ENCODE measurements at places on chromosomes 16 and 17.
A peak's percentile ranks its signal among the peaks of the same experiment; 100 is the strongest.

GRCh38 chr16:10876799-10877341, at the start of gene CIITA:
Gene CIITA, plus strand, starts transcription at chr16:10877202. Its CDS starts 129 bp downstream, at chr16:10877331.
- DNase-seq, result no peak

DNA sequence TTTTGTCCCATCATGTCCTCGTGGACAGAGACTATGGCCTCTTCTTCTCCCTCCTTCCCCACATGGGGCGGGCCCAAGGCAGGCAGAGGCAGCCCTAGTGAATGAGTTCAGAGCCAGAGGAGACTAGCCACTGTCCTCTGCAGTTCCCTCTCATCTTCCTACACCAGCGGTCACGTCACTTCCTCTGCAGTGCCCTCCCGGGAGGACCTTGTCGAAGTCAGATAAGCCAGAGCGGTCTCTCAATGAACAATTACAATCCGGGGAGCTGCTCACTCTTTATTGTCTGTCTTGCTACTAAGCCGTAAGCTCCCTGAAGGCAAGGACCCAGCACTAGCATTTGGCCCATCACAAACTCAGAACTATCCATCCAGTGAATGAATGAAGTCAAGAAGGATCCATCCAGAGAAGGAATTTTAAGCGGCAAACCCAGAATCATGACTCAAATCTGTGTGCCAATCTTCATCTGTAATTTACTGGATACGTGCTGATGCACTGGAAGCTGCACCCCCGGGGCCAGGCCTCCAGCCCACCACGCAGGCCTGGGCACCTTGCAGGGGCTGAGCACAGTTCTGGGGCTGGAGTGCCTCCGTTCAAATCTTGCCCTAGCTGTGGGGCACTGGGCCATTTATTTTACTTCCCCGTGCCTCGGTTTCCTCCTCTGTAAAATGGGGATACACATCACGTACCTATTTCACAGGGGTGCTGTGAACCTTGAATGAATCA, 18.1 kb downstream of the ZNF423 start:
- DNase-seq, result no peak

GRCh38 chr16:67088551-67088950, 21.2 kb upstream of the PHAF1 start:
- no peak for DNase-seq

GRCh38 chr17:75774471-75774990, 9.5 kb upstream of the GALK1 start:
- DNase-seq, result no peak

- no peak for DNase-seq
These were observed 1.5 kb downstream of the HCFC1R1 start for GRCh38 chr16:3022208-3022683.

DNA sequence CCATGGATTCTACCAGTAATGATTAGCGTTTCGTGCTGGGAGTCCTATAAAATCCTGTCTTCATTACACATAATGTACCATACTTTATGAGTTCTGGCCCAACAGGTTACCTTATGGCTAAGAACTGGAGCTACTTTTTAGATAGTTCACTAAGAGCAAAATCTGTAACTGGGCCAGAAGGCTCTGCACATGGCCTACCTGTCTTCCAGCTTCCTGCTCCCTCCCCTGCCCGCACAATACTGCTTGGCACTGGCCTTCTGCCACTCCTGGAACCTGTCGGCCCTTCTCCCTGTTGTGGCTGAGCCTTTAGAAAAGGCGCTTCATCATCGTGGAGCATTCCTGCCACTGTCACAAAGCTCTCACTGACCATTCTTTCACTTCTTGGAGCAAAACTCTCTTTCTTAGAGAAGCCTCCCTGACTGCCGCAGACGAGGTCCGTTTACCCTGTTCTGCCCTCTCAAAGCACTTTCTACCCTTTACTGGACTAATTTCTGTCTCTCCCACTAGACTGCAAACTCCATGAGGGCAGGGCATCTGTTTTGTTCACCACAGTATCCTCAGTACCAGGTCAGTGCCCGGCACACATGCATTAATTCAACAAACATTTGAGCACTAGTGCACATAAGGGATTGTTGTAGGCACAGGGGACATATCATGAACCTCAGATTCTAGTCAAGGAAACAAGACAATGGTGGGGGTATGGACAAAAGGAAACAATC, 116.5 kb downstream of the PARN start:
- DNase-seq, result no peak

- DNase-seq, result no peak
These were observed 9.4 kb upstream of the SLC6A4 start for GRCh38 chr17:30244853-30245385.

- DNase-seq, result no peak
These were observed 27.0 kb upstream of the MMD start for GRCh38 chr17:55448681-55449080.

- peak; percentile 3 for DNase-seq
These were observed 227.6 kb upstream of the ASIC2 start for GRCh38 chr17:33520426-33521330.

GRCh38 chr16:49978569-49979326, 46.3 kb upstream of the CNEP1R1 start:
- DNase-seq, result no peak

- DNase-seq, result no peak
These were observed 320.5 kb downstream of the SNX29 start for GRCh38 chr16:12296991-12297390.

DNA sequence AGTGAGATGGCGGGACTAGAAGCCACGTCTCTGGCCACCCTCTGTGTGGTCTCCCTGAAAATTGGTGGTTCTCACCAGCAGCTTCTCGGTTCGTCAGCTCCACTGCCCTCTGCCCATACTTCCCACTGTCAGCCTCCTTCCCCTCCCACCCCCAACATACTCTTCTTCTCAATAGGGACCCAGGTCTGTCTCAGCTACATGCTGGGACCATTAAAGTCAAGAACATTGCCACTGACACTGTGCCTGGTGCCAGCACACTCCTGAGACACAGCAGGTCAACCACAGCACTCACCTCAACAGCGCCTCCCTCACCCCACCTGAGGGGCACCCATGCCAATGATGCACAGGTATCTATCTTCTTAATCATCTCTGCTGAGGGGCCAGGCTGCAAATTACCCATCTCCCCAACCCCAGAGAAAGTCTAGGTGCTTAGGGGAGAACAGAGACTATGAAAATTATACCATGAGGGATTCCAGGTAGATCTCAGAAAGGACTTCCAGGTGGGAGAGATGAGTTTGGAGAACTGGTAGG, 1.3 kb downstream of the PLXDC1 start:
- DNase-seq, result no peak

- DNase-seq, result no peak
These were observed 14.2 kb upstream of the CDH5 start for GRCh38 chr16:66352304-66352703.

GRCh38 chr16:55678161-55678821, 22.5 kb downstream of the SLC6A2 start:
- no peak for DNase-seq

GRCh38 chr17:28983286-28984230, 22.3 kb downstream of the SEZ6 start:
- peak; percentile 98 for DNase-seq

DNA sequence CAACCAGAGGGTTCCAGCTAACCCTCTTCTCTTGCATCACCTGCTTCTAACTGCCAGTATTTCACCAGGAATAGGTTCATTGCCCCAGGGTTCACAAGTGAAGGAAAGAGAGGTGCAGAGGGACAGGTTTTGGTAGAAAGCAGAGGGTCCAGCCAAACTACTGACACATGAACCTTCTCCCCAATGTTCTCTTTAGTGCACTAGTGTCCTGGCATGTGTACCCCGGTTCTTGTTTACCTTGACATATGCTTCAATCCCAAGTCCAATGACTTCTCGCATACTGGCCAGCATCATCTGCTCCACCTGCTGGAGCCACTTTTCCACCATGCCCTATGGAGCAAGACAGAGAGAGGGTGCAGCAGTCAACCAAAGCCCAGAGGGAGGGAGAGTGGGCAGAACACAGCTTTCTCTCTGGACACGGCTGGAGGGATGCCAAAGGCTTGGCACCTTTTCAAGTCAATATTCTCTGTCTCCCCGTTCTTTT, 90.6 kb downstream of the DNAH3 start:
- DNase-seq, result no peak

DNA sequence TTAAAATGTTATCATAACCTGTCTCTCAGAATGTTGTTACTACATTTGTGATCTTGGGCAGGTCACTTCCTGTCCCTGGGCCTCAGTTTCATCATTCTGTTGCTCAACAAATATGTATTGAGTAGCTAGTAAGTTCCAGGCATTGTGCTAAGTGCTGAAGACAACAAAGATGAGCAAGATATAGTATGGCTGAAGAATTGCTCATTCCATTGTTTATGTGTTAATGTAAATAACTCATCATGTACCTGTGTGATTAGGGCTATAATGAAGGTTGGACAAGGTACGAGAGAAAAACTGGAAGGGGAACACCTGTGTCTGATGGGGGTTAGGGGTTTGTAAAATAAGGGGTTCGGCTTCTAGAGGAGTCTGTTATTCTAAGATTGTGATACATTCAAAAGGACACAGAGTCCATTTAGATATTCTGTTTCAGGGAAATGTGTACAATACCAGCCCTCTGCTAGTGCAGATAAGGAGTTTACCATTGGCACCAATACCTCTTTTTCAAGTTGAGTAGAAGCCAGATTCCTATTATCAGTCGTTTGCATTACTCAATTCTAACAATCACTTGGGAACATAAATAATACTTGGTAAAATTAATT, 20.0 kb downstream of the TUBG1 start:
- no peak for DNase-seq

GRCh38 chr17:57442914-57443571, 186.7 kb downstream of the MSI2 start:
- DNase-seq, result peak; percentile 52

DNA sequence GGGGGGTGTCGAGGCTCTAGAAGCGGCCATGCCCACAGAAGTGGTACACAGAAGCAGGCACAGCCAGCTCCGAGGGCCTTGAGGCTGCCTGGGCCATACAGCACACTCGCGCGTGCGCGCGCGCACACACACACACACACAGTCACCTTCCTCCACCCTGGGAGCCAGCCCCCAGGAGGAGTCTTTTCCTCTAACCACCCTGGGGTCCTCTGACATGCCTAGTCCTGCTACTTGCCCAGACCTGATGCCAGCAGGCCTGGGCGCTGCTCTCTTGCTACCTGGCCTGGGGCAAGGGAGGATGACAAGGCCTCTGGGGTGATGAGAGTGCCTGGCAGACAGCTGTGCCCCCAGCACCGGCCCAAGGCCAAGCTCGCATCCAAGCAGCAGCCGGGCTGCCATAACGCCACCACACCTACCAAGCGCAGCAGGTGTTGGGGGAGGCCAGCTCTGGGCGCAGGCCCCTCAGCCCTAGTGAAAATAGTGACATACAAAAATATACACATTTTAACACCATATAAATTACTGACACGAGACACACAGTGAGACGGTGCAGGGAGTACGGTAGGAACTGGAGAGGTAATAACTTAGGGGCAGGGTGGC, 41.1 kb downstream of the TSC2 start:
- no peak for DNase-seq

GRCh38 chr16:1027501-1027815, 45.1 kb upstream of the SSTR5 start:
- no peak for DNase-seq

GRCh38 chr17:69176457-69176795, 34.7 kb upstream of the ABCA6 start:
- no peak for DNase-seq

DNA sequence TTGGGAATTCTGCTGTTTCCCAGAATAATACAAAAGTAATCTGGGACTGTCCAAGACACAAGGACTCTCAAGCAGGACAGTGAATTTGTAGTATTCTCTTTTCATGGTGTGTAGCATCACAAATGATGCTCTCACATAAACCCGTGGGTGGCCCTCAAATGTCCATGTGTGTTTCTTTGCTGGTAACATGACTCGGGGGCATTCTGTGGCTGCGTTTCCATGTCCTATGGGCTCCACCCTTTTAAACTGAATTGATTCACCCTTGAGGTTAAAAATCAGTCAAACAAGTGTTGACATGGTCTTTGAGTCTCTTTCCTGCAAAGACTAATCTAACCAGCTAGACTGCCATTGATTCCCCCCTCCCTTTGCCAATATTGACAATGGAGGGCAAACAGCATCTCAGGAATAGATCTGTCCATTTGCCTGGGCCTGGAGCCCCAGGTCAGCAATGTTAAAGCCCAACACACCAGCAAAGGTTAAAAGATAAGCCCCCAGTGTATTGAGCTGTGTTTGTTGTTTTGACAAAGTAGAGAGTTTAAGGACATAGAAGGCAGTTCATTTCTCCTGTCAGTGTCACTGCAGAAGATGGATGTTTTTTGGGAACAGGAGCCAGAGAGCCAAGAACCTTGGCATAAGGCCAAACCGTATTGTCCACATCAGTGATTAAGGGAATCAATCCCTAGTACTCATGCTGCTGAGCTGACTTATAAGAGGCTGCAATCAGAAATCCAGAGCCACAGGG, 117.1 kb upstream of the COX10 start:
- DNase-seq, result no peak

- no peak for DNase-seq
These were observed 162.6 kb downstream of the CA10 start for GRCh38 chr17:51995797-51996403.

- peak; percentile 90 for DNase-seq
These were observed 19.6 kb upstream of the KANSL1 start for GRCh38 chr17:46212634-46213435.

DNA sequence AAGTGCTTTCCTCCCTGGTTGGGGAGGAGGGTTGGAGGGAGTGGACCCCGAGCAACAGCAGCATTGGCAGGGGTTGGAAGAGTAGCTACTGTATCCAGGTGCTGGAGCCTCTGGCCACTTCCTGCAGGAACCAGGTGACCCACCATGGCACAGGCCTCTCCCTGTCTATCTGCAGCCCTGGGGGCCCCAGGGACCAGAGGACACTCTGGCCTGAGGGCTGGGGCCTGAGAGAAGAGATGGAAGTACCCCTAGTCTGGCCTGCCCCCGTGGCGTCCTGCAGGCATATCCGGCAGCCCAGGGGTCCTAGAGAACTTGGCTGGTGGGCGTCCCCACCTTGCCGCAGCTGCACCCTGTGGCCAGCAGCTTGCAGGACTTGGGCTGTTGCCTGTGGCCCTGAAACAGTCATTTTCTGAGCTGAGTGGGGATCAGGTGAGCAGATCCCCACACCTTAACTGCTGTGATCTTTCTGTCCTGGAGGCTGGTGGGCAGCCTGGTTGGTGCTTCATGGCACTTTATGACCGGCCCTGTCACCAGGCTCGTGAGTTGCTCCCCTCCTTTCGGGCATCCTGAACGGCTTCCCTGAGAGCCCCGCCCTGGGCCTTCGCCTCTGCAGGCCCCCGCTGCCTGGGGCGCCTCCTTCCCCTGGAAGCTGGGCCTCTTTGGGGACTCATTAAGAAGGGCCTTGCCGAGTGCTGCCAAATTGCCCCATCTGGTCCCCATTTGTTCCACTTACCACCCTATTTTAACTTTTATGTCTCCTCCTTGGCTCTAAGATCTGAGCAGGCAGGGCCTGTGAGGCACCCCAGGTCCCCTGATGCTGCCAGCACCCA, 298.6 kb downstream of the SEC14L1 start:
- peak; percentile 25 for DNase-seq

DNA sequence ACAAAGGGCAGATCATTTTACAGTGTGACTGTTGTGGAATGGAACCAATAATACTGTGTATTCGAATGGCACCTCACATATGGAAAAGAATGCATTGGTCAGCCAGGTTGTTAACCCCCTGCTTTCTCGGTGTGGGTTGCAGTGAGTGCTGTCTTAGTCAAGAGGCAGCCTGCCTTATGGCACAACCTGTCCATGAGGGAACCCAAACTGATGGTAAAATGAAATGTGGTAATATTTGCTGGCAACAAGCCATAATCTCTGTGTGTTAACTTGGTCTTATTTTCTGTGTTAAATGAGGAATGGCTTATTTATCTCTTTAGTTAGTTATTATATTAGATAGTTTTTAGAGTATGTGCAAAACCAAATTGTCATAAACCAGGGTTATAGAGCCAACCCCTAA, 81.6 kb downstream of the TMC6 start:
- DNase-seq, result no peak
